NCI-H1417 treated with DMSO at 0.1 percent for 48 hours (cell line): ENCODE measurements at places on chromosomes 13 and 19.

- DNase-seq = no peak
Measured at GRCh38 chr19:14507704-14508542, 10.3 kb downstream of the DNAJB1 start.

DNA sequence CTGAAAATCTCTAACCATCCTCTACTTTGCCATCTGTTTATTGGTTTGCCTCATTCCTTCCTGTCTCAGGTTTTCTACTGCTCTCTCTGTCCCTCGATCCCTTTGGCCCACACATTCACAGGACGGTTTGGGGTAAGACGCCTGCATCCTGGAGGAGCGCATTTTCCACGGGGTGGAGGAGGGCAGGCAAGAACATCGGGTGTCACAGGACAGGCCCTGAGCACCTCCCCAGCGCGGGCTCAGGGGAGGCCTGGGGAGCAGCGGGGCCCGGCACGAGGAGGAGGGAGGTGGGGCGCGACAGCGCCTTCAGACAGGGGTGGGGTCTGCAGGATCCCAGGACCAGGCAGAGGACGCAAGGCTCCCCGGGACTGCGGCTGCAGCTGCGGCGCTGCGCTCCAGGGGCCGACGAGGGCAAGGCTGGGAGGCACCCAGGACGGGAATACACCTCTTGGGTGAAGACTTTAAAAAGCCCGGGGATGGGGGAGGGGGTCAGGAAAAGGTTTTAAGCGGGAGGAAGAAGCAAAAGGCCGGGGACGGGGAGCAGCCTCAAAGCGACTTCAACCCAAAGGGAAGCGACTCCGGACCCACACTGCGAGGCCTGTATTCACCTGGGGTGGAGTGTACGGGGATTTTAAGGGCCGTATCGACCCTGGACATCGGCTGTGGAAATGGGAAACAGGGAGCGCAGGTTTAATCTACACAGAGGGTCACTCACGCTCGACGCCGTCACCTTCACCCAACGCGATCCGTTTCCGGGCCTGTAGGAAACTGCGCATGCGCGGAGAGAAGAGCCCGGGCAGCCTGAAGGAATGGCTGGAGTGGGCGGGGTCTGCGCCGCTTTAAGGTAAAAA, at the start of gene ZNF415:
Gene ZNF415, minus strand, starts transcription at position 770 of the 851 bp plus-strand sequence. CDS start 10,234 bp downstream, outside the sequence.
- no peak for DNase-seq

DNA sequence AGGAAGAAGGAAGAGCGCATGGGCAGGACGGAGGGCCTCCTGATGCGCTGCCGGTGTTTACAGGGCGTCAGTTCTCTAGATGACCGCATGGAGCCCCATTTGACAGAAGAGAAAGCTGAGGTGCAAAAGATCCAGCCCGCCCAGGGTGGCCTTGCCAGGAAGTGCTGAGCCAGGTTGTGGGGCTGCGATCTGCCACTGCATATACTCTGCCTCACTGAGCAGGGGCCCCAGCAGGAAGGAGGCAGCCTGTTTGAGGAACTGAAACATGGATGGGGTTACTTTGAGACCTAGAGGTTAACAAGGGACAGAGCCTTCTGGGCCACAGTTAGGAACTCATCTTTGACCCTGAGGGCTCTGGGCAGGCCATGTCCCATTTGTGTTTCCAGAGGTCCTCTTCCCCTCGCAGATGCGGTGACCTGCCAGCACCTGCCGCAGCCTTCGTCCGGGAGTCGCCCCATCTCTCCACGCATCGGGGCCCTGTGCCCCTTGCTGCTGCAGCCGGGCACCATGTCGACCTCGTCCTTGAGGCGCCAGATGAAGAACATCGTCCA, 3.2 kb downstream of the EPN1 start:
- DNase-seq = no peak

GRCh38 chr13:37163641-37164265, 58.3 kb upstream of the CSNK1A1L start:
- no peak for DNase-seq

DNA sequence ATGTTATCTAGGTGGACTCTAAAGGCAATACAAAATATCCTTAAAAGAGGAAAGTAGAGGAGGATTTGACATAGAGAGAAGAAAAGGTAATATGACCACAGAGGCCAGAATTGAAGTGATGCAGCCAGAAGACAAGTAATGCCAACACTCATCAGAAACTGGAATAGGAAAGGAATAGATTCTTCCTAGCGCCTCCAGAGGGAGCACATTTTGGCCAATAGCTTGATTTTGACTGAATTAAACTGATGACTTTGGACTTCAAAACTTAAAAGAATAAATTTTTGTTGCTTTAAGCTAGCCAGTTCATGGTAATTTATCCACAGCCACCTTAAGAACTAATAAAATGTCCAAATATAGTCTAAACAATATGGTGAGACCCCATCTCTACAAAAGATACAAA, 1921.9 kb downstream of the OLFM4 start:
- no peak for DNase-seq

DNA sequence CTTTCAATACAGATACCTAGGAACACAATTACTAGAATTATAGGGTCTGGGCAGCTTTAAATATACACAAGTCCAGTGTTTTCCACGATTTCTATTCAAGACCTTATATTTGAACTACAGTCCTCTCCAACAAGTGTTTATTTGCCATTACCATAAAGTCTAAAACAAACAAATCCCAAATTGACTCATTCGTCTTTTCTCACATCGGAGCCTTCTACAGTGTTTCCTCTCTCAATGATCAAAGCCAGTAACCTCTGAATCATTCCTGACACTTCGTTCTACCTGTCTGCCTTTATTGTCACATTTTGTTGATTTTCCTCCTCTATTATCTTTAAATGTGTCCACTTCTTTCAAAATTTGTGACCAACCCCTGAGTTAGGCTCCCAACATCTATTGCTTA, 1356.5 kb upstream of the SLC10A2 start:
- peak; percentile 52 for DNase-seq

DNA sequence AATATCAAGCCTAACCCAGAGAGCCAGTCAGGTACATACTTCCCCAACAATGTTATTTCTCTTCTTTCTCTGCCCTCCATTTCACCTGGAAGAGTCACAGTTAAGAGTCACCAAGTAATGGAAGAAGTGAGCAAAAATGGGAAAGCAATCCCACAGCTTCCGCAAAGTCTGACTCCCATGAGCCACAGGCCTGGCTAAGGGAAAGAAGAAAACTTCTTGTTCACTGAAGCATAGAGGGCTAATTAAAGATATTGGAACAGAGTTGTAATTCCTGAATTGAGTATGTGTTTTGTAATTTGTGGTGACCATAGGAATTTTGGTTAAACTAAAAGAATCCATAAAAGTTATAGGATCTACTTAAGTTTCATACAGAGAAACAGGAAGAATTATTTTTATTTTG, 830.9 kb upstream of the PCDH20 start:
- no peak for DNase-seq

- DNase-seq = peak; percentile 25
Measured at GRCh38 chr13:38686577-38687245, at the start of gene FREM2. Gene FREM2, plus strand, starts transcription at chr13:38687077. Its CDS starts 268 bp downstream, at chr13:38687345.

GRCh38 chr13:23620613-23621315, 50.6 kb downstream of the TNFRSF19 start:
- no peak for DNase-seq

DNA sequence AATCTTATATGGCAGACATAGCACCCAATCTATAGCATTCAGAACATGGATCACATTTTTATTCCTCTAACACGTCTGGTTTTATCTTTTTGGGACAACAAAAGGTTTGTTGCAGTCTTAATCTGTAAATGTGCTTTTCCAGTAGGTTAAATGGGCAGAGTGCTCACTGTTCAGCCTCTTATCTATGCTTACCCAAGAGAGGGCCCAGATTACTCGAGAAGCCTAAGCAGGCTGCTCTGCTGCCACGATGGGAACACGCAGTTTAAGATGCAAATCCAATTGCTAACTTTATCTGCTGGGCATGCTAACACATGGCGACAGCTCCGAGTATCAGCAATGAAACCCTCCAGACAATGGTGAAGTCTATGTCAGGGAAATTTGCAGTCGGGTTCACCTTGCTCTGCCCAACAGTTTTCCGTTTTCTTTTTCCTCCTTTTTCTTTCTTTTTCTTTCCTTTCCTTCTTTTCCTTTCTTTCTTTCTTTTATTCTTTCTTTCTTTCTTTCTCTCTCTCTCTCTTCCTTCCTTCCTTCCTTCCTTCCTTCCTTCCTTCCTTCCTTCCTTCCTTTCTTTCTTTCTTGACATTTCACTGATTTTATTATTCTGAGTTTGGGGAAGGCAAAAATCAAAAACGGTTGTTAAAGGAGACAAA, 115.3 kb downstream of the RBM26 start:
- no peak for DNase-seq

DNA sequence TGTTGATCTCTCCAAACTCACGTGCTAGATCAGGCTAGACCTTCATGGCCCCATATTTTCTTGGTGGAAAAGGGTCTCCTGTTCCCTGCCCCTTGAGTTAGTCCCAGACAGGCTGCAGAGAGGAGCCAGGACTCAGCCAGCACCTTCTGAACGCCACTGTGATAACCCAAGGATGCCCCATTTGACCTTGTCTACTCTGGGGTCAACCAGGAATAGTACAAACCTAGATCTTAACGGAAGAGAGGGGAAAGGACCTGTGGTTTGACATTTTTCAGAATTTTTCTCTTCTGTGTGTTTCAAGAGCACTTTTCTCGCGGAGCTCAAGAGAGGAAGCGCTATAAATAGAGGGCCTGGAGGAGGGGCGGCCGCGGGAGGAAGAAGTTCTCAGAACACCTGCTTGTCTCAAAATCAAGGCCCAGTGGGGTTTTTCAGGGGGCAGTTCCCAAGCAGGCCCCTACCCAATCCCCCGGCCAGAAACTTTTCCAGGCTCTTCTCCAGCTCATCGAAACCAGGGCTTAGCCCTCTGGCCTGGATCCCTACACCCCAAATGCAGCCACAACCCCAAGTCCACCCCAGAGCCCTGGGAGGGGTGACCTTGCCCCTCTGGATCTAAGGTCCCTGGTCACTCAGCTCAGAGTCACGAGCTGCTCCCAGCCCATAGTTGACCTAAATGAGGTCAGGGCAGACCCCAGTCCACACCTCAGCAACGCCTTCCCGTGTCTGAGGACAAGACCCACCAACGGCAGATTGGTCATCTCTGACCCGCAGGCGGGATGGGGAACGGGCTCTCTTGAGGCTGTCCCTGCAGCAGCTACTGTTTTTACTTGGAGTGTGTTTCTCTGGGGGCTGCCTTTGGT, 75.6 kb upstream of the TM9SF2 start:
- no peak for DNase-seq

GRCh38 chr19:8259142-8259921, 48.8 kb downstream of the CD320 start:
- no peak for DNase-seq
